ENCODE measurements at places on chromosomes 3 and 15.

DNA sequence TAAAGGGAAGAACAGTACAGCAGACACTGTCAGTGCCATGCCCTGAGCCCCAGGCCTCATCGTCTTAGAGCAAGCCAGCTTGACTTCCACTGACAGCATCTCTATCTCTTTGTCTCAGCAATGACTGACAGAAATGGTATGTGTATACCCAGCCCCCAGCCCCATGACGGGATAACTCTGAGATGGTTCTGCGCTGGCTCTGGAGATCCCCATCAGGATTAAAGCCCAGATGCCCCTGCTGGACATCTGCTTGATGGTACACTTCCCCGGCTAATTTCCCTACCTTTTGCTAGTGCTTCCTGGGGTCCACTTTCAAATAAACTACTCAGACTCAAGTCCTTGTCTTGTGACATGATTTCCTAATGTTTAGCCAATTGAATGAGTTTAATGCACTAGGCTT lies 7.6 kb downstream of the NMNAT3 start:
- DNase-seq = no peak

DNA sequence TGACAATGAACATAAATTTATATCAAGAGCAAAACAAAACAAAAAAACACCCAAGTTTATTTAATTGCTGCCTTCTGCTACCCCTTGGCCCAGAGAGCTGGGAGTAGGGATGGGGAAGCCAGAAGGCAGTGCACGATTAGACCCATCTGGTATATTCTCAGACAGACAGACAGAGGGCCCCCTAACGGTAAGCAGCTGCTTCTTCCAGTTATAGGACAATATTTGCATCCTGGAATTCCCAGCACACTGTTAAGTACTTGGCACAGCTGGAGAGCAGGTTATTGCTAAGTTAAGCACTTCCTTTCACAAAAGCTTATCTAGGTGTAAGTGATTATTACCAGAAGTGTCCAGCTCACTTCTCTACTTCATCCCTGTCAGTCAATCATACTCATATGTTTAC lies 39.3 kb downstream of the C2CD4B start:
- no peak for DNase-seq

DNA sequence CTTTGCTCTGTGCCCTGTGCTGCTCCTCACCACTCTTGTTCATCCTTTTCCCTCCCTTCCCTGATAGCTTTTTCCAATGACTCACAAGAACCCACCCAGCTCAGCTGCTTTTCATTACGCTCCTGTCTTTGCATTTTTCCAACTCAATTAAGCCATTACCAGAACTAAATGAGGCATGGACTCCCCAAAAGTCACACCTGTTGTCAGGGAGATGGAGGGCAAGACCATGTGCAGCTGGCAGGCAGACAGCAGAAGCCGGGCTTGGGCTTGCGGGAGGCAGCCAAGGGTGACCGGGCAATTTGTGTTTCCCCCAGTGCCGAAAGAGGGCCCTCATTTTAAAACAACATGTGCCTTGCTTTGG lies 64.3 kb downstream of the CASR start:
- no peak for DNase-seq

DNA sequence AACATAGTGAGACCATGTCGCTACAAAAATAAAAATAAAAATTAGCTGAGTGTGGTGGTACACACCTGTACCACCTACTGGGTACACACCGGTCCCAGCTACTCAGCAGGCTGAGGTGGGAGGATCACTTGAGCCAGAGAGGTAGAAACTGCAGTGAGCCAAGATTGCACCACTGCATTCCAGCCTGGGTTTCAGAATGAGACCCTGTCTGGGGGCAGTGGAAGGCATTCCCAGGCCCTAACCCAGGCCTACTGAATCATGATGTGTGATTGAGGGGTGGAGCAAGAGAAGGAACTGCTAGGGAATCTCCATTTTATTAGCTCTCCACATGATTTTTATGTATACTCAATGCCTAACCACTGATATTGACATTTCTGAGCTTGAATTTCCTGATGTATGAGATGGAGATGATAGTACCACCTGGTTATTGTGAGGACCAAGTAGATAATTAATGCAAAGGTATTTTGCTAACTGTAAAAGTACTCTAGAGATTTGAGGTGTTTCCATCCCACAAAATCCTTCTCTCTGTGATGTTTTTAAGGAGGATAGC lies 169.5 kb upstream of the UMPS start:
- no peak for DNase-seq

DNA sequence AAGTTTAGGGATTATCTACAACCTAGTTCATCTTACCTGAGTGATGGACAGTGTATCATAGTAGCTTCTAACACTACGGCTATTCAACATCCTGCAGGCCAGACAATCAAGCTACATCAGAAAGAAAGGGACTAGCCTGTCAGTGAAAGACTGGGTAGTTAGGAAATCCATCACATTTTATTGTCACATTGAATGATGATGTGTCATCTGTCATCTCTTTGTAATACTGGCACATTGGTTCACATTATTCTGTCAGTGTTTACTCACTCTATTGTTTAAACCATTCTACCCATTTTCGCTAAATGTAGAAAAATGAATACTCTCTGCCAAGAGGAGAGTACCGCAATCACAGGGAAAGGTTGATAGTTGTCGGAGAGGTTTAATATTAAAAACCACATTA lies 1155.8 kb downstream of the TUSC7 start:
- DNase-seq = no peak

GRCh38 chr3:127848131-127849129 lies 26.1 kb upstream of the MGLL start:
- DNase-seq = no peak
